ENCODE measurements at places on chromosomes 3 and 15.

GRCh38 chr3:159619341-159619885 is 369.2 kb upstream of the IL12A start:
- H3K4me1 ChIP-seq = no peaks in the 10 kb centered on the region
- no peaks in the 10 kb centered on the region for H3K27me3 ChIP-seq
- no peak overlapping the region for H3K27ac ChIP-seq
- no peak overlapping the region for H3K4me3 ChIP-seq
- no peak for DNase-seq
- H3K36me3 ChIP-seq = no peaks in the 10 kb centered on the region

- H3K4me1 ChIP-seq = no peaks in the 10 kb centered on the region
- no peak overlapping the region for H3K4me3 ChIP-seq
- H3K36me3 ChIP-seq = no peaks in the 10 kb centered on the region
Measured at GRCh38 chr3:124969963-124970722, 35.6 kb upstream of the MUC13 start.

DNA sequence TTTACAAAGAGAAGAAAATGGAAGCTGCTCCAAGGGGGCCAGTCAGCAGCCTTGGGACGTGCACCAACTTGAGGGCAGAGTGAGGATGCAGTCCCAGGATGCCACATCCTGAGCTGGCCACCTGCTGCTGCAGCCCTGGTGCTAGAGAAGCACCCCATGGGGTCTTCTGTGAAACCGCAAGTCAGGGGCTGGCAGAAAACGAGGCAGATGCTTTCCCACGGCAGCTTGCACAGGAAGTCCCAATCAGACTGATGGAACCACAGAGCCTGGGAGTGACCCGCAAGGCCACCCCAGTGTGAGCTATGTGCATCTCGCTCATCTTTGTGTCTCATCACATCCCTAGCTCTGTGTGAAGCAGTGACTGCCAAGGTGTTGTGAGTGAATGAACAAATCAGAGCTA is 76.5 kb downstream of the NUP210 start:
- no peak overlapping the region for H3K27ac ChIP-seq
- H3K36me3 ChIP-seq = no peaks in the 10 kb centered on the region
- no peaks in the 10 kb centered on the region for H3K4me1 ChIP-seq
- no peak overlapping the region for H3K4me3 ChIP-seq
- DNase-seq = no peak
- no peaks in the 10 kb centered on the region for H3K27me3 ChIP-seq

DNA sequence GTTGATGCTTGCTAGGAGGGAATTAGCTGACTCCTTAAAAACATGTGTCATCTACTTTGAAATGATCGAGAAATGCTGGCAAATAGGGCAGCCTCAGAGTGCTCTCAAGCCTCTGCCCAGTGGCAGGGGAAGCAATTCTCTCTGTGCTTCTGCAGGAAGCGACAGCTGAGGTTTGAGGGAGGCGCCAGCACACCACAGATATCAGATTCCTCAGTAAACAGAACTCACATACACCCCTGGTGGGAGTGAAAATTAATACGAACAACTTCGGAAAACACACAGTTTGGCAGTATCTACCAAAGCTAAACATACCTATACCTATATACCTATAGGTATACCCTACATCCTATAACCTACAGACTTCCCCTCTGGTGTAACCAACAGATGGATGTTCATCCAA is 61.3 kb downstream of the NSMCE3 start:
- no peak for DNase-seq
- H3K4me1 ChIP-seq = no peaks in the 10 kb centered on the region
- H3K27me3 ChIP-seq = no peaks in the 10 kb centered on the region
- H3K4me3 ChIP-seq = no peak overlapping the region

DNA sequence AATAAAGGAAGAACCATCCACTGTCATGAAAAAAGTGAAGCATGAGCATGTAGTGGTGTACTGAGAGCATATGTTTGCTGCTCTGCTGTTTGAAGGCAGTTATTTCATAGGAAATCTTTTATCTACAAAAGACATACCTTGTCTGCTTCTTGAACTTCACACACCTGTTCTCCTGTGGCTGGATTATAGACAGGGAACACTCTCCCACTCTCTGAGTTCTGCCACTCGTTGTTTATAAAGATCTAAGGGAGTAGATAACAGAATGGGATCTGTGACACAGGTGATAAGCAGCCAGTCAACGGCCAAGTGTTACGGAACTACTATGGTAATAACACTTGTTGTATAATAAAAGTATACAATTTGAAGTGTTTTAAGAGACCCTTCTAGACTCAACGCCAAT is 51.5 kb downstream of the ALDH1A2 start:
- no peaks in the 10 kb centered on the region for H3K36me3 ChIP-seq
- H3K27me3 ChIP-seq = no peaks in the 10 kb centered on the region
- H3K27ac ChIP-seq = no peak overlapping the region
- H3K4me3 ChIP-seq = no peak overlapping the region
- H3K4me1 ChIP-seq = no peaks in the 10 kb centered on the region

DNA sequence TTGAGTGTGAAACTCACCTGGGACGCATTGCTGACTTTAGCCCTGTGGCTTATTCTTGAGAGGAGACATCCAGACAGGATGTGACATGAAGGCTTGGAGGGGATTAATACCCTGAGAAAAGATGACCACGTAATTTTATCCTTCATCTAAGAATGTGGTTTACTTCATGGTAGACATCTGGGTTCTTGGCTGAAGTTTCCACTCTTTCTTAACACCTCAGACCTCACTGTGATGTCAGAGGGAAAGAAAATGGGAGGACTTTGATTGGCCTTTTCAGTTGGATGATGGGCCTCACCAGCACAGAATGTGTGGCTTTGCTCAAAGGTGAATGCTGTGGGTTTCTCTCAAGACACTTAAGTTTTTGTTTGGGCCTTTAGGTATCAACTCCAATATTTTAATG is 16.5 kb downstream of the GORASP1 start:
- H3K27ac ChIP-seq = no peak overlapping the region
- H3K27me3 ChIP-seq = no peaks in the 10 kb centered on the region
- DNase-seq = no peak
- peaks cover 5% of the 10 kb centered on the region for H3K4me1 ChIP-seq
- H3K36me3 ChIP-seq = no peaks in the 10 kb centered on the region
- no peak overlapping the region for H3K4me3 ChIP-seq

DNA sequence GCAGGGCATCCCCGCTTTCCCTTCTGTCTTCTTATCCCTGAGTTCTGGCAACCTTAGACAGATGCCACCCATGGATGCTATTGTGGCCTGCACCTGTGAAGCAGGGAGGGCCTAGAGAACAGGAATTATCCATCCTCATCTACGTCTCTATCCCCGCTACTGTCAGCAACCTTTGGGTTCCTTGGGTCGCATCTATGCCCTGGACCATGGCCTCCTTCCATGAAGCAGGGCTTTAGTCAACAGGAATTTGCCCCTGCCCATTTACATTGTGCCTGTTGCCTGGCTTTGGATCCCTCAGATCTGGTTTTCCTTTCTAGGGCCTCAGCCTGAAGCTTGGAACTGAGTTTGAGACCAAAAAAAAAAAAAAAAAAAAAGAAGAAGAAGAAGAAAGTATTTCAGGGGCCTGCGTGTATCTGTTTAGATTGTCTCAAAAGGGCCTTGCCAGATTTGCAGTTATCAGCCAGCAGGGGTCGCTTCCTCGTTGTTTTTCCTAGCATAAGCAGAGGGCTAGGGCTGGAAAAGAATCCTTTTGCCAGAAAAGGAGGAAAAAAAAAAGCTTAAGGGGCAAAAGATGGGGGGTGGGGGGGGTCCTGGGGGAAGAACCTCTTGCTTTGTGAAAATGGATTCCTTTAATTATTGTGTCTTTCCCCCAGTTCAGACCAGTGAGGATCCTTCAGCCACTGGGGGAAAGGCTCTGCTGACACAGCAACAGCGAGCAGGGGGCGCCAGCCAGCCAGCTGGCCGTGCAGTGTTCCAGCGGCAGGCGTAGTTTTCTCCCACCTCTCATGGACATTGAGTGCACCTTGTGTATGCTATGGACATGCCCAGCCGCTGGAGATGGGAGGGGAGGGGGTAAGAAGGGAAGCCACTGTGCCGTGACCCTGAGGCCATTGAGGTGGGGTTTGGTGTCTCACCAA is 65.7 kb upstream of the ALDH1L1 start:
- no peak overlapping the region for H3K27ac ChIP-seq
- H3K4me3 ChIP-seq = no peak overlapping the region
- no peaks in the 10 kb centered on the region for H3K36me3 ChIP-seq
- no peaks in the 10 kb centered on the region for H3K4me1 ChIP-seq
- H3K27me3 ChIP-seq = no peaks in the 10 kb centered on the region
- peak; percentile 77 for DNase-seq

- H3K27ac ChIP-seq = no peak overlapping the region
- H3K4me3 ChIP-seq = no peak overlapping the region
- H3K36me3 ChIP-seq = no peaks in the 10 kb centered on the region
- H3K4me1 ChIP-seq = peaks cover 10% of the 10 kb centered on the region
- no peaks in the 10 kb centered on the region for H3K27me3 ChIP-seq
Measured at GRCh38 chr3:14879211-14879874, 60.6 kb downstream of the FGD5 start.

- H3K4me3 ChIP-seq = no peak overlapping the region
- DNase-seq = no peak
- no peak overlapping the region for H3K27ac ChIP-seq
- no peaks in the 10 kb centered on the region for H3K4me1 ChIP-seq
Measured at GRCh38 chr15:66425837-66426236, 39.1 kb downstream of the MAP2K1 start.

- H3K4me1 ChIP-seq = no peaks in the 10 kb centered on the region
- H3K4me3 ChIP-seq = no peak overlapping the region
- H3K27ac ChIP-seq = no peak overlapping the region
- H3K36me3 ChIP-seq = no peaks in the 10 kb centered on the region
- H3K27me3 ChIP-seq = no peaks in the 10 kb centered on the region
Measured at GRCh38 chr15:36879568-36880222, 220.7 kb downstream of the MEIS2 start.

- H3K4me1 ChIP-seq = no peaks in the 10 kb centered on the region
- no peak overlapping the region for H3K4me3 ChIP-seq
- no peaks in the 10 kb centered on the region for H3K36me3 ChIP-seq
- H3K27ac ChIP-seq = no peak overlapping the region
- no peak for DNase-seq
- no peaks in the 10 kb centered on the region for H3K27me3 ChIP-seq
Measured at GRCh38 chr15:70127770-70128413, 30.2 kb upstream of the TLE3 start.

- H3K36me3 ChIP-seq = no peaks in the 10 kb centered on the region
- DNase-seq = peak; percentile 35
- peak overlapping the region; percentile 58 for H3K4me3 ChIP-seq
- peak overlapping the region; percentile 26 for H3K27ac ChIP-seq
- peaks cover 10% of the 10 kb centered on the region for H3K27me3 ChIP-seq
Measured at GRCh38 chr3:128489674-128489926, 3.4 kb downstream of the GATA2 start.

DNA sequence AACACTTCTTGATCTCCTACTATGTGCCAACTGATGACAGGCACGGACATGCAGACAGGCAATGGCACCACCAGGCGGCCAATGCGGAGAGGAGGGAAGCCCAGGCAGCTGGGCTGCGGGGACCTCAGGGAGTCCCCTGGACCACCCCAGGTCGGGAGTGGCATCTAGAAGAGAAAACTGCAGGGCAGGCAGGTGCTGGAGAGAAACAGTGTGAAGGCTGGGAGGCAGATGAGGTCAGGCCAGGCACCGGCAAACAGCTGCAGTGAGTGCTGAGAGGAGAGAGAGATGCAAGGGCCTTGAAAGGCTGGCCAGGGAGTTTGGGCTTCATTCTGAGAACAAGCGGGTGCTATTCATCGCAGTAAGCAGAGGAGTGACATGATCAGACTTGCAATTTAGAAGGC is 29.1 kb downstream of the SLC6A1 start:
- H3K4me3 ChIP-seq = no peak overlapping the region
- no peaks in the 10 kb centered on the region for H3K36me3 ChIP-seq
- no peaks in the 10 kb centered on the region for H3K4me1 ChIP-seq
- DNase-seq = no peak
- H3K27ac ChIP-seq = no peak overlapping the region

DNA sequence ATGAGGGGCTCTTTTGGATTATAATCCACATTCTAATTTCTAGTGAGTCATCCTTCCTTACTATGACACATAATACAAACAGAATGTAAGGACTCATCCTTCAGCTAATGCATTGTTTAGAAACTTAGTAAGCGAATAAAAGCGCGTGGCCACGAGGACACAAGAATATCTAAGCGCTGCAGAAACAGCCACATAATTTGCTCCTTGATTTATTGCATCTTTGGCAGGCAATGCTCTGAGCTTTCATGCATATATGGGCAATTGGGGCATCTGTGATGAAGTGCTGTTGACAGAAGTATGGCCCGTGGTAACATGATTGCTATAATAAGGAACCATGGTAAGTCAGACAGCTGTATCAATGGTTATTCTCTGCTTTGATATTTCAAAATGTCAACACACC is 191.3 kb upstream of the ZNF385D start:
- H3K4me1 ChIP-seq = no peaks in the 10 kb centered on the region
- DNase-seq = no peak
- no peaks in the 10 kb centered on the region for H3K36me3 ChIP-seq
- no peak overlapping the region for H3K4me3 ChIP-seq

DNA sequence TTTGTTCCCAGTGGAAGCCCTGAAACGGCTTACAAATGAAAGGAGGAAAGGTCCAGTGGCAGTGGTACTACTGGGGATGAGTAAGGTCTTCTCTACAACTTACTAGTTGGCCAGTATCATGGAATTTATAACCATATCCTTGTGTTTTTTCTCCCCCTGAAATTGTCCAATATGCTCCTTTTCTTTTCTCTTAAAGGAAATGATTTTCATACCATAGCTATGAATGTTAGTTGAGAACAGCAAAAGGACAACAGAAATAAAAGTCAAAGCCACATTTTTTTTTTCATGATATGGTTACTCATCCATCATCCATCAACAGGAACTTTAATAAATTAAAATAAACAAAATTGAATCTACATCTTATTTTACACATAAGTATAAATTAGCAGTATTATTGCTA is 450.4 kb downstream of the MFSD1 start:
- no peaks in the 10 kb centered on the region for H3K4me1 ChIP-seq
- H3K36me3 ChIP-seq = no peaks in the 10 kb centered on the region

- H3K36me3 ChIP-seq = no peaks in the 10 kb centered on the region
- no peak overlapping the region for H3K27ac ChIP-seq
- H3K4me3 ChIP-seq = no peak overlapping the region
- no peaks in the 10 kb centered on the region for H3K27me3 ChIP-seq
- H3K4me1 ChIP-seq = no peaks in the 10 kb centered on the region
Measured at GRCh38 chr3:119524931-119525662, 26.8 kb downstream of the TIMMDC1 start.

DNA sequence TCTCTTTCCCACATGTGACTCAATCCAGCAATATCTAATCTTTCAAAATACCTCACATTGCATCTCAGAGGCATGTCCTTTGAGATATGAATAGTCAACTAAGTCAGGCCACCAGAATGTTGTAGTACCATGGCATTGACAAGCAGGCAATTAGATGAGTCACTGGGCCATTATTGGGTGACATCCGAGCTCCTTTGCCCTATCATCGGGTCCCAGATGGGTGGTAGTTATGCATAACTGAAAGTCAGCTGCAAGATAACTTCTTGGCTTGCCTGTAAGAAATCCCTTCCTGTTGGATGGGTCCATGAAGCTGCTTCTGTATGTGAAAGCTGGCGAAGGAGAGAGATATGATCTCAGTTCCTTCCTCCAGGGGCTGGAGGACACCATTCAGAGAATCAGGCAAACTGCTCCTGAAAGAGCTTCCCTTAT is 32.8 kb downstream of the ARRDC4 start:
- no peak for DNase-seq
- no peaks in the 10 kb centered on the region for H3K27me3 ChIP-seq
- H3K4me3 ChIP-seq = no peak overlapping the region
- no peak overlapping the region for H3K27ac ChIP-seq
- no peaks in the 10 kb centered on the region for H3K36me3 ChIP-seq

Data from ovary (tissue), 10 donors.